ENCODE measurements at places on chromosomes 2 and 18.

GRCh38 chr18:2908946-2909335, 62.1 kb downstream of the EMILIN2 start:
- no peak for DNase-seq

- DNase-seq, result no peak
These were observed 1.3 kb upstream of the ACKR3 start for GRCh38 chr2:236568068-236568921.

- DNase-seq, result no peak
These were observed 286.5 kb downstream of the LPIN1 start for GRCh38 chr2:12032975-12033374.

DNA sequence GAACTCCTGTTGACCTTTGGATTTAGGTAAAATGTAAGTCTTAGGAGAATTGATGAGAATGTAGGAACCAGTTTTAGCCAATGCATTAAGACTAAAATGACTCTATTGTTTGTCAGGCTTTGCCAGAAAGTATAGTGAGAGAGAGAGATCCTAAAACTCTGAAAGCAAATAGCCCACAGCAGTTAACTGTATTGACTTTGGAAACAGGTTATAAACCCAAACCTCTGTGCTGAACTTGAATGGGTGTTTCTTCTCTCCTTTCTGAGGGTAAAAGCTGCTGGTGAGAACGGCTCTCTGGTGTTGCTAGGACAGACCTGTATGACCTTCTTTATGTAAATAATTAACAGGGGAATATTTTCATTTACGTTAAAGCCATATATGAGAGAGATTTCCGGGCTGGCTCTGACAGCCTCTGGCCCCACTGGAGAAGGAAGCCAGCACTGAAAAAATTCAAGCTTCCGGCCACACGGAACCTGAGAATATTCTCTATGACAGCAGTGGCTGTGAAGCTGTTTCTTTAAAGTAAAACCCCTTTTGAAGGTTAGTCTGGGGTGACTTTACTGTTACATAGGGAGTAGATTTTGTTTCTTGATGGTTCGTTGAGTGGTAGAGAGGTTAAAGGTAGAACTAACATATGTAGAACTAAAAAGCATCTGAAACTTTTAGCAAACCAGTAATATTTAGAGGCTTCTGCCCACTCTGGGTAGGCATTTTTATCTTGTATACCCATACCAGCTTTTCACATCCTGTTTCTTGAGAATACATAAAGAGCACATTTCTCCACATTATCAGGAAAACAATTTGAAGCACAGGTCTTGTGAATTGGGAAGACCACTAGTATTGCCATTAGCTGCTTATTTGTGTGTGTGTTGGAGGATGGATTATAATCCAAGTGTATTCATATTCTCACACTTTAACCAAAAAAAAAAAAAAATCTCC, 123.8 kb downstream of the SPTBN1 start:
- DNase-seq, result peak; percentile 12

- no peak for DNase-seq
These were observed 41.5 kb downstream of the SLC38A11 start for GRCh38 chr2:164913640-164914350.

DNA sequence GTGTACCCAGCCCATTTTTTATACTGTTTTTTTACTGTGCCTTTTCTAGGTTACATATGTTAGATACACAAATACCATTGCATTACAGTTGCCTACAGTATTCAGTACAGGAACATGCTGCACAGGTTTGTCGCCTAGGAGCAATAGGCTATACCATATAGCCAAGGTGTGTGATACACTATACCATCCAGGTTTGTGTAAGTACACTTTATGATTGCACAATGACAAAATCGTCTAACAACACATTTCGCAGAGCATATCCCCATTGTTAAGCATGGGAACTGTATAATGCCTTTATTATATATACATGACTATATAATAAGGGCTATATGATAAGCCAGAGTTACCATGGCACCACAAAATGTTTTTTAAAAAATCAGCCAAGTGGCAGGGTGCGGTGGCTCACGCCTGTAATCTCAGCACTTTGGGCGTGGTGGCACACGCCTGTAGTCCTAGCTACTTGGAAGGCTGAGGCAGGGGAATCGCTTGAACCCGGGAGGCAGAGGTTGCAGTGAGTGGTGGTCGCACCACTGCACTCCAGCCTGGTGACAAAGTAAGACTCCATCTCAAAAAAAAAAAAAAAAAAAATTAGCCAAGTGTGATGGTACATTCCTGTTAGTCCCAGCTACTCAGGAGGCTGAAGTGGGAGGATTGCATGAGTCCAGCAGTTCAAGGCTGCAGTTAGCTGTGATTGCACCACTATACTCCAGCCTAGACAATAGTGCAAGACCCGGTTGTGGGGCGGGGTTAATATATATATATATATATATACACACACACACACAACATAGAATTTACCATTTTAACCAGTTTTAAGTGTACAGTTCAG, 2.8 kb upstream of the CENPA start:
- no peak for DNase-seq

GRCh38 chr2:61534926-61535325, 3.2 kb downstream of the XPO1 start:
- no peak for DNase-seq

DNA sequence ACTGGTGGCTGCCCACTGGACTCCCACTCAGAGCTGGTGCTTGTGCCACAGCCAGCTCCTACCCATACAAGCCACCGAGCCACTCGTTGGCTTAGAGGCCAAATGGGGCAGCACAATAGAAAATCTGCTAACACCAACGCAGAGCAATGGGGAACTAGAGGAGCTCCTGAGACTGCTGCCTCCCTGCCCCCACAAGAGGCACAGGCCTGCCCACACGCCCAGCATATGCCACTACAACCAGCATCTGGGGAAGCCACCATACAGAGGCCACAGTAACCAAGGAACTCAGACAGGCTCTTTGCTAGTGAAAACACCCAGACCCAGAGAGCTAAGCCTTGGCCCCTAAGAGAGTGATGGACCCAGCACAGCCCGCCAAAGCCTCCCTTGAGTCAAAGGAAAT, 231.2 kb upstream of the RAB6C start:
- no peak for DNase-seq

DNA sequence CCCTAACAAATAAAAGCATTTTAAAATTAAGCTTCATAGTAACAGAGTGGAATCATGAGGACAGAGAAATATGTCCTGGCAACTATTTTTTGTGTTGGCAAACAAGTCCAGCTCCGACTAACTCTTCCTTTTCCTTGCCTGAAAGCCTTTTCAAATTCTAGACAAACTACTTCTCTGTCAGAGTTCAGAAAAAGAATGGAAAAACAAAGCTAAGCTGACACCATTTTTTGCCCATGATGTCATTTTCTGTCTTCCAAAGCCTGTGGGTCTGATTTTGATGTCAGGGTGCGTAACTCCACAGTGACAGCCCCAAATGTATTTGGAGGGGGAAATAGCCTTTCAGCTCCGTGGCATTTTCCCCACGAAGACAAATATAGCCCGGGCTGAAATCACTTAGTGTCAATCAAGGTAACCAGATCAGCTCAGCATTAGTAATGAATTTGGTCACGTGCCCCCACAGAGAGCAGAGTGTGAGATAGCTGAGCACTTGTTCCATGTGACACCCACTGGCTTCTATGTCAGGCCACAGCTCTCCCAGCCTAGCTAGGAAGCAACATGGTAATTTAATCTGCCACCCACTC, 233.0 kb upstream of the SIX2 start:
- peak; percentile 63 for DNase-seq

GRCh38 chr18:47263430-47264307, 12.2 kb upstream of the SKOR2 start:
- no peak for DNase-seq

GRCh38 chr2:229443546-229444268, 172.6 kb upstream of the PID1 start:
- DNase-seq, result no peak

DNA sequence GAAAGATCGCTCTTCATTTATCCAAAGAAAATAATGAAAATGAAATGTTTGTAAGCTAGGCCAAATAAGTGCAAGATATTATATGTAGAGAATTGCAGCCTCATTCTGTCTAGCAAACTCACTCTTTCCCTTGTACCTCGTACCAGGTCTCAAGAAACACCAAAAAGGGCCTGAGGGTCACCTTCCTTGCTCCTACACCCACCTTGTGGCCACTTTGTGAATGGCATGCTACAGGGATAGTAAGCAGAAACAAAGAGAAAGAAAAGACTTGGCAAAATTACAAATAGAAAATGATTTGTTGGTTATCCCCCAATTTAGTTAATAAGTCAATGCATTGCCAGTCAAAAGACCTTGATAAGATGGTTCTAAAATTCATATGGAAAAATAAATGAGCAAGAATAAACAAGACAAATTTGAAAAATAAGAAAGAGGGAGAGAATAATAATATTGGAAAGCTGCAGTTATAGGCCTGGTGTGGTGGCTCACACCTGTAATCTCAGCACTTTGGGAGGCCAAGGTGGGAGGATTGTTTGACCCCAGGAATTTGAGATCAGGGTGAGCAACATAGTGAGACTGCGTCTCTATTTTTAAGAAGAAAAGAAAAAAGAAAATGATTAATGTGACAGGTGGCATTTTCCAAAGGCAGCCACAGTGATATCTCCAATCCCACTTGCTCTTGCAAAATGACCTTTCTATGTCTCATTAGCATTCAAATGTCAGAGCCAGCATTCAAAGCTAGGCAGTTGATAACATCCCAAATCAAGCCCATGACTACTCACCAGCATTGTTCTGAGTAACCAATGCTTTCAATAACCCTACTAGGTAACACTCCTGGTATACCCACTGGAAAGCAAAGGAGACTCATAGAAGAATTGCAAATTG, 38.8 kb upstream of the BMP10 start:
- peak; percentile 82 for DNase-seq

GRCh38 chr2:66775730-66776422, 341.0 kb downstream of the MEIS1 start:
- no peak for DNase-seq

DNA sequence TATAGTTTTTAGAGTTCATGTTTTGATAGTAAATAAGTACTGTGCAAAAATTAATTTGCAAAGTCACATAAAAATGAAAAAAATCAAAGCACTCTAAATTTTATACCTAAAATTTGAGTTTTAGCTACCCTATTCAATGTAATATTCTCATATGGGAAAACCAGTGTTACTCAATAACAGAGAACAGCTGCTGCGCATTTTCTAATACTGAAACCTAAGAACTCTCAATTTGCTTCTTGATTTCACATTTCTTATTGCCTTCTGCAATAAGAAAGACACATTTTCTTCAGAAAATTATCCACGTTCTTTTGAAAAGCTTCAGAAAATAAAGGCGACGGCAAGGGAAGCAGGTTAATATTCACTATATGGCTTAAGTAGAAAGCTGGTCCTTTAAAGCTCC, 199.1 kb upstream of the CCDC150 start:
- no peak for DNase-seq

- no peak for DNase-seq
These were observed 322.4 kb downstream of the ADCYAP1 start for GRCh38 chr18:1227025-1227424.

DNA sequence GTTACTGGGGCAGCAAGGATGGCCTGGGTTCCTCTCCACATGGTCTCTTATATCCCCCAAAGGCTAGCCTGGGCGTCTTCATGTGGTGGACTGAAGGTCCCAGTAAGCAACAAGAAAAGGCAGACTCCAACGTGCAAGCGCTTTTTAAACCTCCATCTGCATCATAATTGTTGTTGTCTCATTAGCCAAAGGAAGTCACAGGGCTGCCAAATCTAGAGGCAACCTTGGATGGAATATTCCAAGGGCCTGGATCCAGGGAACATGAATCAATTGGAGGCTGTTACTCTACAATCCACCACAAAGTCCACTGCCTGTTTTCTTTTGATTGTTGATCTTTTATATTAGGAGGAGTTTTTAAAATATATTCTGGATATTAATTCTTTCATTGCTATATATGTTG, 118.8 kb downstream of the SH3RF3 start:
- DNase-seq, result no peak

- DNase-seq, result no peak
These were observed 903.8 kb downstream of the SLC4A3 start for GRCh38 chr2:220531216-220531615.

- no peak for DNase-seq
These were observed 136.1 kb downstream of the EXOC6B start for GRCh38 chr2:72689579-72690195.

DNA sequence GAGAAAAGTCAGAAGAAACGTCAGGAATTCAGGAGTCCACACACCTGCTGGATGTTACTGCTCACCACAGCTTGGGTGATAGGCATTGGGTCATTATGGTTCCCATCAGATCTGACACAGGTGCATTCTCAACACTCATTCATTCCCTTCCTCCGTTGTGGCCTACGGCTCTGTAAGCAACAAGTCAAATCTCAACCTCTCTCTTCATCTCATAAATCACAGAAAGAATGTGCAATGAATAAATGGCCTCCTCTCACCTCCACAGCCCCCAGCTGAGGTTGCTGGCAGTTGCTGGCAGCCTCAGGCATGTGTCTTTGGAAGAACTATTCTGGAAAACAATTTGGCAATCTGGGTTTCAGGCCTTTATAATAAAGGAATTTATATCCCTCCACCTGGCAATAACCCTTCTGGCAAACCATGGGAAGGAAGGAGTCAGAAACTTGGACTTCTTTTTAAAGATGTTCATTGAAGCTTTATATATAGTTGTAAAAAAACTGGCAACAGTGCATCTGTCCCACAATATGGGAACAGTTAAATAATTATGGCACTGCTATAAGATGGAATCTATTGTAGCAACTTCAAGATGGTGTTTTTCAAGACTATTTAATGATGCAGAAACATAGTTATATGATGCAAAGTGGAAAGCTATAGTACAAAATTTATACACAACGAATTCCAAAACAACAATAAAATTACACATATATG, 175.4 kb downstream of the ANAPC1 start:
- DNase-seq, result no peak

- no peak for DNase-seq
These were observed 15.3 kb downstream of the EVX2 start for GRCh38 chr2:176068419-176068832.

DNA sequence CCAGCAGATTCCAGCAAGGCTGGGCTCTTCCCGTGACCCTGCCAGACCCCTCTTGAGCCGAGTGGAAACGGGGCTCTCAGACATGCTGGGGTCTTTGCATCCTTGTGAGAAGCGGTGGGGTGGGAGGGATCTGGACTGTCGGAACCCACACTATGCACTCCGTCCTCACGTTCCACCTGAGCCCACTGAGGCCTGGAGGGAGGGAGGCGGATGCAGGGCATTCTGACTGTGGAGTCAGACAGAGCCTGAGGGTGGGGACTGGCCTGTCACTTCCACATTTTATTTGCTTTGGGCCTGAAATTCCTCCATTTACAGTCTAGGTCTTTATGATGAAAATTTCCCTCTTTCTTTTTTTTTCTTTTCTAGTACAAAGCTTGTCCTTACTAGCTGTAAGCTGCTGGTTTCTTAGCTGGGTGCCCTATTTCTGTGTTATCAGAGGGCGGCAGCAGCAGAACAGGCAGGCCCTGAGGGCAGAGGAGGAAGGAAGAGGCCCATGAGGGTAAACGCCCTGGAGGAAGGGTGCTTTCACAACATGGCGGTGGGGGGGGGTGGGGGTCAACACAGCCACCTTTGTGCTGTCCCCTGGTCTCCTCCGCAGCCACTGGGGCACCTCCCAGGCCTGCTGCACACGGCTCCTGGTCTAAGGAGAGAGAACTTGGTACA, 373.5 kb upstream of the MYT1L start:
- DNase-seq, result peak; percentile 34
